Mucosa of descending colon (tissue), 3 donors: ENCODE measurements at places on chromosomes 11 and 22. TPM values are rescaled to one million over a fixed set of nuclear protein-coding genes. Genes with fewer than 3 reads are reported as not detected.
A peak's percentile ranks its signal among the peaks of the same experiment; 100 is the strongest.

GRCh38 chr11:128715691-128716561 lies 22.1 kb downstream of the FLI1 start:
- DNase-seq = no peak

DNA sequence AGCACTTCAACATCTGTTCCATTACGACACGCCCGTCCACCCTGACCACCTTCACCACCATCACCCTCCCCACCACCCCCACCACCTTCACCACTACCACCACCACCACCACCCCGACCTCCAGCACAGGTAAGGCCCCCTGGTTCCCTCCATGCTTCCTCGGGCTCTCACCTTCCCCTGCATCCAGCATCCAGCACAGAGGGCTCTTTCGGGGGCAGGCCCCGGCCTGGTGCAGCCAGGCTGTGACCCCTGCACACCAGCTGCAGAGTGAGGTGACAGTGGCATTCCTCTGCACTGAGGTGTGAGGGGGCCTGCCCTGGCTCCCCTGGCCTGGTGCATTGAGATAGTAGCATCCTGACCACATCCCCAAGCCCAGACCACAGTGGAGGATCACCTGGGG lies 18.2 kb downstream of the MUC2 start:
- peak; percentile 11 for DNase-seq

Gene CHST1
- total RNA-seq = 0.58 TPM

Gene NCAM1
- total RNA-seq = 6.3 TPM

Gene OR5B21
- not detected for total RNA-seq

Gene KDELR3
- 11.3 TPM for total RNA-seq

DNA sequence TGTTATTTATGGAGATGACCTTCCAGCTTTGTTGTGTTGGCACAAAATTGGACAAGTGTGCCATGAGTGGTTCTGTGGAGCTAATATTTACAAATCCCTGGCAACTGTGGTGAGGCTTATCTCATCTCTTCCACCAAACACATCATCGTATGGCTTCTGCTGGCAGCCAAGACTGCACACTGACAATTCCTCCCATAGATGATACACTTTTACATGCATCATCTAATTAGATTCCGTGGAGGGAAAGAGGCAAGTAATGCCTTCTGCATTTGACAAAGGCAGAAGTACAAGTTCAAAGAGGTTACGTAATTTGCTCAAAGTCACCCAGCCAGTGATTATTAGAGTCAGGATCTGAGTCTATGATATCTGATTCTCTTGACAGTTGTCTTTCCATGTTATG lies 62.7 kb upstream of the KIRREL3 start:
- no peak for DNase-seq

GRCh38 chr11:86288776-86289507 lies 13.1 kb upstream of the HIKESHI start:
- DNase-seq = no peak

DNA sequence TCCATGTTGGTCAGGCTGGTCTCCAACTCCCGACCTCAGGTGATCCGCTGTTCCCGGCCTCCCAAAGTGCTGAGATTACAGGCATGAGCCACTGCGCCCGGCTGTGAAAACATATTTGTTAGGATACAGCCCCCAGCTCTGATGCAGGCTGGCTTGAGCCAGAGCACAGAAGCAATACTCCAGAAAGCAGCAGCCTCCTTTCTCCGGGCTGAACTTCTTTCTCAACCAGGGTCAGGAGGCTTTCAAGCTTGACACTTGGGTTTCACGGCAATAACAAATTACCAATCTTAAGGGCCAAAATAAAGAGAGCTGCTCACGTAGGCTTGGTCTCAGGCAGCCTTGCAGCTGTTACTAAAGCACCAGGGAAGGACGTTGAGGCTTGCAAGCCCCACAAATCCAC lies 10.8 kb upstream of the CECR2 start:
- DNase-seq = no peak

Gene SUSD2
- 3.9 TPM for total RNA-seq
